Fibroblast of skin of right quadriceps (primary cell): ENCODE measurements at places on chromosomes 6 and 20.

- DNase-seq: no peak
Observed at GRCh38 chr6:149250951-149251350, 66.6 kb upstream of the TAB2 start.

GRCh38 chr20:4999788-5000187 lies 1.5 kb downstream of the SLC23A2 start:
- no peak for DNase-seq

DNA sequence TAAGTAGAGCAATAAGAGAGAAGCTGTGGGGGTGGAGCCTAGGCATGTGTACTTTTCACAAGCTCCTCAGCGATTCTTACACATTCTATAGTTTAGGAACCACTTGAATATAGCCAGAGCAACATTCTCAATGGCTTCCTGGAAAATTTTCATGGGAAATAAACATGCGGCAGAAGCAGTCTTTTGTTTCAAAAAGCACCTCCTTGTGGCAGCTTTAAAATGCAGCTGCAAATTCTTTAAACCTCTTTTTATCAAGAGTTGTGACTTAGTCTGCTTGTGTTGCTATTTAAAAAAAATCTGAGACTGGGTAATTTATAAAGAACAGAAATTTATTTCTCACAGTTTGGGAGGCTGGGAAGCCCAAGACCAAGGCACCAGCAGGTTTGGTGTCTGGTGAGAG lies 23.8 kb downstream of the NKX2-2 start:
- DNase-seq: no peak

DNA sequence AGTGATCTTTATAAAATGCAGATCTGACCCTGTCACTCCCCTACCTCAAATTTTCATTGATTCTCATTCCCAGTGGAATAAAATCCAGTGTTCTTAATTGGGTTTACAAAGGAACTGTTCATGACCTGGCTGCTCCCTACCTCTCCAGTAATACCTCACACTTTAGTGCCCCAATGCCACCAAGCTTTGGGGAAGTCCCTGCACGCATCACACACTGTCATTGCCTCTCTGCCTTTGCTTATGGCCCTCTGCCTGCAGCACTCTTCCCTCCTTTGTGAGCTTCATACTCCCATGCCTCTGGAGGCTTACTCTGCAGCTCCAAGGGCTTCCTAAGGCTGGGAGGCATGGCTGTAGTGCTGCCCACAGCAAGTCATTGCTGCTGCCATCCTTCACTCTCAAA lies 57.4 kb downstream of the TMC2 start:
- DNase-seq: no peak

DNA sequence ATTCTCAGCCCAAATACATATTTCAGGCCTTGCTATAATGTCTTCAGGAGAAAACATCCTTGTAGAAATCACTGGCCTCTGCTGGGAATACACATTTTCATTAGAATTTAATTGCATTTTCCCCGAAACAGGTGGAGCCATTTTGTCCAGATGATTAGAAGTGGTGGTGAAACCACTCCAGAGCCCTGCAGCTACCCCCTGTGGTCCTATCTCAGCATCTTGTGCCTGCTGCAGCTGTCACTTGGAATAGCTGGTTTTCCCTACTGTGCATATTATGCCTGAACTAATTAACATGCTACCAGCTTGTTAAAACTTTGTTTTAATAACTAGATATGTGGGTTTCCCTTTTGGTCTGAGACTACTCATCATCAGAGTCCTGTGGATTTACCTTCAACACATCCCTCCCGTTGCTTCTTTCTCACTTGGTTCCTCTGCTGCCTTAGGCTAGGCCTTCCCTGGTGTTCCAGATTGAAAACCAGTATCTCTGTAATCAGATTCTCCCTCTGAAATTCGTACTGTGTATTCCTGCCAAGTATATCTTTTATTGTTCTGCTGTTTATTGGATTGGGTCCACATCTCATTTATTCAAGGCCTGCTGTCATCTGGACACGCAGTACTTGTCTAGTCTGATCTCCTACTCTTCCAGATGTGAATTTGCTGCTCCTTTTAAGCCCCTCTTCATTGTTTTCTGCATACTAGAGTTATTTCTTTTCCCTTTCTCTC lies 15.2 kb downstream of the DNAH8 start:
- no peak for DNase-seq
